ENCODE measurements at places on chromosomes 5 and 9.

DNA sequence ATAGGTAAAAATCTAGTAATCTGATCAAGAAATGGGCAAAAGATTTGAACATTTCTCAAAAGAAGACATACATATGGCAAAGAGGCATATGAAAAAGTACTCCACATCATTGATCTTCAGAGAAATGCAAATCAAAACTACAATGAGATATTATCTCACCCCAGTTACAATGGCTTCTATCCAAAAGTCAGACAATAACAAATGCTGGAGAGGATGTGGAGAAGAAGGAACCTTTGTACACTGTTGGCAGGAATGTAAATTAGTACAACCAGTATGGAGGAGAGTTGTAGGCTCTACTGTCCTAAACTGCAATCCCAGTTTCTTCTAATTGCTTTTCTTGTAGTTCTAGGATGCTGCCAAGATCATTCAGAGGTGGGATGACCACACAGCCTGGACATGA lies 193.5 kb upstream of the RFX3 start:
- DNase-seq: no peak

GRCh38 chr9:127909839-127910273 lies 7.0 kb downstream of the ST6GALNAC4 start:
- no peak for DNase-seq

GRCh38 chr5:65037831-65038815 lies 269.4 kb downstream of the CWC27 start:
- no peak for DNase-seq

- no peak for DNase-seq
Observed at GRCh38 chr9:108339251-108339650, 516.5 kb downstream of the ACTL7B start.

DNA sequence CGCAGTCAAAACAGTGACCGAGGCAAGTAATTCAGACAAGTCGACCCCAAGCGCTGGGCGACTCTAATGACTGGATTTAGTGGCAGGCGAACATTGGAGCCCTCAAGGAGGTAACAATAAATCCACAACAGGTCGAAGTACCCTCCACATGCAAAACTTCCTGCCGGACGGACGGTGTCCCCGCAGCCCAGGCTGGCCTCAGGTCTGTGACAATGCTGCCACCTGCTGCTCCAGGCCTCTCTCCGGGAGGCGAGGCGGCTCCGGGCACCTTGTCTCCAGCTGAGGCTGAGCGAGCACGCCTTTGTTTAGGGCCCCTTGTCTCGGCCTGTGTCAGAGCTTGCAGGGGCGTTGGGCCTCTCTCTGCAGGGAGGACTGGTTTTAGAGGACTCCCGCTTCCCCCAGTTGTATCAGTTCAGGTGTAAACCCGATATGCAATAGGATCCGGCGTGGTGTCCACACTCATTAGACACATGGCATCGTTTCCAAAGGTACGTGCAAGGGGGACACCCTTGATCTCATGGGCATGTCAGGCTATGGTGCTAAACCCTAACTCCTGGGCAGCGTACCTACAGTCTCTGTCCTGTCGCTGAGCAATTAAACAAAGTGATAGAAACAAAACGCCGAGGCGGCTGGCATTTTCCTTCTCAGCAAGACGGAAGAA lies 628.0 kb upstream of the ADAMTS16 start:
- no peak for DNase-seq

- no peak for DNase-seq
Observed at GRCh38 chr9:112180387-112180881, 5.3 kb upstream of the SUSD1 start.

GRCh38 chr5:78570646-78571045 lies 77.9 kb downstream of the LHFPL2 start:
- DNase-seq: no peak

GRCh38 chr5:438481-438981 lies 4.4 kb upstream of the EXOC3 start:
- DNase-seq: no peak

- DNase-seq: no peak
Observed at GRCh38 chr9:89996773-89997172, 392.0 kb downstream of the GADD45G start.

DNA sequence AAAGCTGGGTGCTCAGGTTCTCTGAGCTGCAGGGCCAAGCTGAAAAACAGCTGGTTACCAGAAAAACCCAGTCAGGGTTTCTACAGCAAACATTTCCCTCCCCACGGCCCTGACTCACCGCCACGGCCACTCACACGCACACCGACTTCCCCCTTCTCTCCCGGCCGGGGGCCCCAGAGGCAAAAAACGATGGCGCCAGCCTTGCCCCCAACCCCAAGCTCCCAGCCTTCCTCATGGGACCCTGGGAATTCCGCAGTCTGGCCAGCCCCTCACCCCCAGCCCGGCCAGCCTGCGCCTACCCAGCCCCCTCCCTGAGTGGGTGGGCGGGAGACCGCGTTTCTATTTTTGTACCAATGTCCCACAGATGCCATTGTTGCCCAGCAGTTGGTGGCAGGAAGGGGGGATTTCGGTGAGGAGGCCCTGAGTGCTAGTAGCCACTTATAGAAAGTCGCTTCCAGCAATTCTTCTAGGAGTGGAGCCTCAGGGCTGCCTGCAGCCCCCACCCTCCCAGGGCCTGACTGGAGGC lies 18.4 kb downstream of the ENG start:
- no peak for DNase-seq

DNA sequence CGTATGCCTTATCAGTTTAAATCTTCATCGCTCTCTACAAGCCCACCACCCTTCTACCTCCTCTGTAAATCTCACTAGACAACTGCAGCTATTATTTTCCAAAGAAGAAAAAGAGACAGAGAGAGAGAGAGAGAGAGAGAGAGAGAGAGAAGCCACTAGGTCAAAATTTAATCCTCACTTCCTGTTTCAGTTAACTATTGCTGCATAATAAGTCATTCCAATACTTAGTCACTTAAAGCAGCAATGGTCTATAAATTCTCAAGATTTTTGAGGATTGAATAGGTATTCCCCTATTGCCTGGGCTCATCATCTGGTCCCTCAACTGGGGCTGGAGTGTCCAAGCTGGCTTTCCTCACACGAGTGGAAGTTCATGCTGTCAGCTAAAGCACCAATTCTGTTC lies 68.8 kb downstream of the ITGA1 start:
- no peak for DNase-seq

- DNase-seq: no peak
Observed at GRCh38 chr5:171776770-171777759, 8.6 kb upstream of the SMIM23 start.

GRCh38 chr9:137789295-137789895 lies 88.2 kb upstream of the CACNA1B start:
- no peak for DNase-seq

All from occipital lobe (tissue), 3 donors.